ENCODE measurements at places on chromosomes 2 and 18.

DNA sequence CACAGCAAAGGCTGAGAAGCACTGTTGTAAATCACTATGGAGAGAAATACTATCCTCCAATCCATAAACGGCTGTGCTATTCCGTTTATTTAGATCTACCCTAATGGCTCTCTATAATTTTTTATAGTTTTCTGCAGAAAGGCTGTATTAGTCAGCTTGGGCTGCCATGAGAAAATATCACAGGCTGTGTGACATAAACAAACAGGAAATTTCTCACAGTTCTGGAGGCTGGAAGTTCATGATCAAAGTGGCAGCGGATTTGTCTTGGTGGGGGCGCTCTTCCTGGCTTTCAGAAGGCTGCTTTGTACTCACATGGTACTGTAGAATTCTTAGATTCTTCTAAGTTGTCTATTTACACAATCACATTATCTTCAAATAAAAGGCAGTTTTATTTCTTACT lies 44.1 kb downstream of the C1D start:
- DNase-seq = no peak

DNA sequence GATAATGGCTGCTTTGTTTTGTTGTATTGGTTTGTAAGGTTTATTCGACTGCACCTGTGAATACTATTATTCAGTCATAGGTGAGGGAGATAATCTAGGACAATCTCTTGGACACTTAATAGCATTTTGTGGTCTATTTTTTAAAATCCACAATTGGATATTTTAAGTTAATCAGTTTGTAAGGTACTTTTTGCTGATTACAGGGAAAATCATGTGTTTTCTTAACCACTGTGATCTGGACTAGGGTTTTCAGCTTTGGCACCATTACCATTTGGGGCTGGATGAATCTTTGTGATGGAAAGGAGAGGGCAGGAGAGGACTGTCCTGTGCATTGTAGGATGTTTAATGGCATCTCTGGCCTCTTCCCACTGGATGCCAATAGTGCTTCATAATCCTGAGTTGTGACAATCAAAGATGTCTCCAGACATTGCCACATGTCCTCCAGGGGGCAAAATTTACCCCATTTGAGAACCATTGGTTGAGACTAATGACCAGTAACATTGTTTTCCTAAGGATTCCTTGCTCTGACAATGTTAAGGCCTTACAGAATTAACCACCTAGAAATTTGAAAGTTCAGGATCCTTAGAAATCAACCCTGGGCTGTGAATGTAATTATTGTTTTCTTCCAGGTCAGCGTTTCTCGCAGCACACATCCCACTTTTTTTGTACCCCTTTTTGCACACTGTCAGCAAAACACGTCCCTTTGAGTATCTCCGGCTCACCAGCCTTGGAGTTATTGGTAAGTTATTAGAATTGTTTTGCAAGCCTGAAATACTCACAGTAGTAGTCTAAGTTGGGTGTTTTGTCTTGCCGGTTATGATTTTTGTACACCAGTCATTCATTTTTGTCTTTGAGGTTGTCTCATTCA lies 15.6 kb downstream of the CNOT9 start:
- no peak for DNase-seq

DNA sequence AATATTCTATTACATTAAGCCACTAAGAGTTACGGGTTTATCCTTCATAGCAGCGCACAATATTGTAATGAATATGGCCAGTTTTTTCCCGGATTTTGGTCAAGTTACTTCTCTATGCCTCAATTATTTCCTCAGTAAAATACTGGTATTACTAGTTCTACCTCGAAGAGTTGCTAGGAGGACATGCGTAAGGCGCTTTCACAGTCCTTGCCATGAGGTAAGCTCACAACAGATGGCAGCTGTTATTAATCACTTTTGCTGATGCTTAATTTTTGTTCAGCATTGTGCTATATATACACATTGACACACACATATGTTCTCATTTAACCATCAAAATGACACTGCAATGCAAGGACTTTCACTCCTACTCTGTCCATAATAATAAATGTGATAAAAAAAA lies 101.5 kb downstream of the SCG2 start:
- no peak for DNase-seq

- no peak for DNase-seq
Observed at GRCh38 chr2:190482451-190482850, 52.1 kb downstream of the NEMP2 start.

- DNase-seq = no peak
Observed at GRCh38 chr2:119531292-119531691, 7.0 kb upstream of the SCTR start.

DNA sequence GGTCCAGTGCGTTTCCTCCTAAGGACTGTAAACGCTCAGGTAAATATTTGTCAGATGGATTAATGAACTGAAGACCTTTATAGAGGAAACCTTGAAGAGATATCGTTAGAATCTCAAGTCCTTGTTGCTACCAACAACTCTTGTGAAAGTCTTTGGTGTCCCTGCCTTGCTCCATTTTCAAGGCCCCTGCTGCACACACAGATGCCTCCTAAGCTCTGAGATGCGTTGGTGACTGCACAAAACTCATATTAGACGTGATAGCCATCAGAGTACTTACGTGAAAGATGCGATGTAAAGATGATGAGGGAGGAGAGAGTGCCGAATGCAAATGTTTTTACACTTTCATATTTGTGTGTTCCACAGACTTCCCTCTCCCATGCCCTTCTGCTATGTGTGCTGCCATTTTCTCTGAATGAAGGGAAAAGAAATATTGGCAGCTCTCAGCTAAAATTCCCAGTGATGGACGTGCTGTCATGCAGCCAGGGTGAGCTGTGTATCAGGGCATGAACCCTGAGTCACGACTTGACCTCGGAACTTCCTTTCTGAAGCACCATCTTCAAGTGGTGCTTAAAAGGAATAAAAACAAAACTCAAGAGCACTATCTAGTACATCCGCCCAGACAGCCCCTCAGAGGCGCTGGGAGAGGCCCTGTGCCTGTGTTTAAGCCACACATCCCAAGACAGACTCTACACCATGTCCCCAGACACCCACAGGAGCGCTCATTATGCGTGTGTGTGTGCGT lies 117.4 kb downstream of the FAM210A start:
- no peak for DNase-seq

DNA sequence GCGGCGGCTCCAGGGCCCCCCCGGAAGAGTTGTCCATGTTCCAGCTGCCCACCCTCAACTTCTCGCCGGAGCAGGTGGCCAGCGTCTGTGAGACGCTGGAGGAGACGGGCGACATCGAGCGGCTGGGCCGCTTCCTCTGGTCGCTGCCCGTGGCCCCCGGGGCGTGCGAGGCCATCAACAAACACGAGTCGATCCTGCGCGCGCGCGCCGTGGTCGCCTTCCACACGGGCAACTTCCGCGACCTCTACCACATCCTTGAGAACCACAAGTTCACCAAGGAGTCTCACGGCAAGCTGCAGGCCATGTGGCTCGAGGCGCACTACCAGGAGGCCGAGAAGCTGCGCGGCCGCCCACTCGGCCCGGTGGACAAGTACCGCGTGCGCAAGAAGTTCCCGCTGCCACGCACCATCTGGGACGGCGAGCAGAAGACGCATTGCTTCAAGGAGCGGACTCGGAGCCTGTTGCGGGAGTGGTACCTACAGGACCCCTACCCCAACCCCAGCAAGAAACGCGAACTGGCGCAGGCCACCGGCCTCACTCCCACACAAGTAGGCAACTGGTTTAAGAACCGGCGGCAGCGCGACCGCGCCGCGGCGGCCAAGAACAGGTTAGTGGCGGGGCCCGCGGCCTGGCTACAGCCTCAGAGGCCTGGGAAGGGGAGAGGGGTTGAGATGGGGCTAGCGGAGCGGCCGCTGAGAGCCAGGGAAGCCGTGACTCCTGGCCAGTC lies 965 bp downstream of the SIX3 start:
- no peak for DNase-seq

GRCh38 chr2:144596073-144596871 lies 76.4 kb upstream of the ZEB2 start:
- DNase-seq = peak; percentile 5

GRCh38 chr18:58268849-58269248 lies 224.8 kb downstream of the NEDD4L start:
- DNase-seq = no peak

DNA sequence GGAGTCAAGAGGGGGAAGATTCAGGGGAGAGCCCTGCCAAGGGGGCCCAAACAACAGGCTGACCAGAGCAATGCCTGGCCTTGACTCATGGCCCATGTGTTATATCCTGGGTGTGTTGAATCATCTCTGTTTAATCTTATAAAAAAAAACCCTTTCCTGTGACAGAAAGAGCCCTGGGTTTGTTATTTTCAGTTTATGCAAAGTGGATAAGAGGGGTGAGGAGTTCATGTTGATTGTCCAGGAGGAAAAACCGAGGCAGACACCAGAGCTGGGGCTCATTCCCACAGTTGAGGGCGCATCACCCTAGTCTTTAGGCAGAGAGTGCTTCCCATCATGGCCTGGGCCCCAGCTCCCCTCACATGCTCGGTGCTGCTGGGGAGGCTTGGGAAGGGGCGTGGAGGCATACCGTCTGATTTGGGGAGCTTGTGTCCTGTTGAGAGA lies 30.9 kb upstream of the IL37 start:
- no peak for DNase-seq

DNA sequence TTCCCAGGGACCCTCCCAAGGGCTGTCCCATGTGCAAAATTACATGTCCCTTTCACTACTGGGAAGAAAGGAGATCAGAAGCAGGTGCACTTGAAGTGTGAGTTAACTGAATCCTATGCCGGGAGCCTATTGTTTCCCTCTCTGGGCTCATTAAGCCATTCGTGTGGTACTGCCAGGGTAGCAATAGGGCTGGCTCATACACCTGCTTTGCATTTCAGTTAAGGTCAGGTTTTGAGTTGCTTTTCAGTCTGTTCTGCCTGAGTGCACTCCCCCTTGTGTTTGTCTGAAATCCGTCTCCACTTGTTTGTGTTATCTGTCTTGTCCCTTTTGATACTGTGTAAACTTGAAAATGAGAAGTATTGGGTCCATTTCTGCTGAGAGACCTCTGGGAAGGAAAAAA lies 1232.6 kb upstream of the NRXN1 start:
- no peak for DNase-seq

- no peak for DNase-seq
Observed at GRCh38 chr2:230564805-230565779, 147.6 kb upstream of the CAB39 start.

- no peak for DNase-seq
Observed at GRCh38 chr2:45721150-45721549, 69.7 kb downstream of the PRKCE start.

- DNase-seq = no peak
Observed at GRCh38 chr18:67865400-67865799, 348.9 kb upstream of the DSEL start.

DNA sequence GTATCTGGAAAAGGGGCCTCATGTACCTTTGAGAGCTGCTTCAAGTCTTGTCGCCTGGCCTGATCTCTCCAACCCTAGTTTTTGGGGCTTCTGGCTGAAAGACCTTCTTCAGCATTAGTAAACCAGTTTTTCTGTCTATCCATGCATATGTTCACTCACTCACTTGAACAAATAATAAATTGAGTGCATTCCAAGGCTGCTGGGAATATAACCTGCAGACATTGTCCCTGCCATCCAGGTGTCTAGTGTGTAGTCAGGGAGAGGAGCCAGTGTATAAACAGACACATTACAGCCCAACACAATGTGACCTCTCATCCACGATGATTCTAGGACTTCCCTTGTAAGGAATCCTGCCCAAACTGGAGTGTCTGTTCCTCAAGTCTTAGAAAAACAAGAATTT lies 262.1 kb downstream of the PRKCE start:
- DNase-seq = no peak

- DNase-seq = no peak
Observed at GRCh38 chr18:10401930-10402329, 52.5 kb upstream of the APCDD1 start.

DNA sequence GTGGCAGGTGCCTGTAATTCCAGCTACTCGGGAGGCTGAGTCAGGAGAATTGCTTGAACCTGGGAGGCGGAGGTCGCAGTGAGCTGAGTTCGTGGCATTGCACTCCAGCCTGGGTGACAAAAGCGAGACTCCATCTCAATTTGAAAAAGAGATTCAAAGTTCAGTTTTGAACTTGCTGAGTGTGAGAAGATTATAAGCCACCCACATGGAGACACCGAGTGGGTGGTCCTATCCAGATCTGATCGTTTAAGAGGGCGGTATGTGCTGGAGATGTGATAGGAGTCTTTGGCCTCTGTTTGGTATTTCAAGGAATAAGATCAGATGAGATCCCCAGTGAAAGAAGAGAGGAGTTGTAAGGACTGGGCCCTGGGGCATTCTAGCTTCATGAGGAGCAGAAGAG lies 25.6 kb downstream of the RNF144A start:
- DNase-seq = no peak

DNA sequence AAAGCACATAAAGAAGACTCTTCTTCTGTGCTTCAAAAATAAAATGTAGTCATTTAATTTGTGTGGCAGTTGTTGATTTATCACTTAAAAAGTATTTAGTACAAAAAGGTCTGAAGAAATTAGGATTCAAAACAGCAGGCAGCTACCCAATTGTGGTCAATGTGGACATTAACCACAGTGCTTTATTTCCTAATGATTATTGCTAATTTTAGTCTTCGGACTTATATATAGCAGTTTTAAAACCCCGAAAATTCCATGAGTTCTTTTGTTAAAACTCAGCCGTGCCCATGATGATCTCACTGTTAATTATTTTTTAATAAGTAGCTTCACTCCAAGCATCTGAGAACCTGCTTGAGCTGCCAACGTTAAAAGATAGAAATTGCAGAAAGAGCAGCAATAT lies 594.3 kb downstream of the STK39 start:
- no peak for DNase-seq

- DNase-seq = no peak
Observed at GRCh38 chr2:190903693-190904450, 23.3 kb downstream of the GLS start.

GRCh38 chr2:108263401-108263800 lies 23.6 kb downstream of the SULT1C3 start:
- no peak for DNase-seq

GRCh38 chr2:59905731-59906130 lies 647.7 kb downstream of the BCL11A start:
- no peak for DNase-seq

GRCh38 chr2:174589334-174589733 lies 8.3 kb downstream of the WIPF1 start:
- no peak for DNase-seq

DNA sequence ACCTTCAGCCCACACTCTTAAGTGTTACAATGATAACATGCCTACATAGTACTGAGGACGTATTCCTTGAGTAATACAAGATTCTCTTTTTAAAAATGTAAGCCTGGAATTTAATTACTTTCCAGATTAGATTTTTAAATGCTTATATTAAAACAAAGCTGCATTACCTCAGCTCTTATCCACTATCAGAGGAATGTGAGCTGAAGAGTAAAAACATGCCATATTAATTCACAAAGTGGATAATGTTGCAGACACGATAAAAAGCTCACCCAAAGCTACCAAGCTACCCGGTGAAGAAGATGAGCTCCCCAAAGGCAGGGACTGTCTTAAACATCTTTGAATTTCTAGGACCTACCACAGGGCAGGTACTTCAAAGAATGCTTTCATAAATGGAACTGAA lies 107.8 kb downstream of the NOL10 start:
- no peak for DNase-seq

DNA sequence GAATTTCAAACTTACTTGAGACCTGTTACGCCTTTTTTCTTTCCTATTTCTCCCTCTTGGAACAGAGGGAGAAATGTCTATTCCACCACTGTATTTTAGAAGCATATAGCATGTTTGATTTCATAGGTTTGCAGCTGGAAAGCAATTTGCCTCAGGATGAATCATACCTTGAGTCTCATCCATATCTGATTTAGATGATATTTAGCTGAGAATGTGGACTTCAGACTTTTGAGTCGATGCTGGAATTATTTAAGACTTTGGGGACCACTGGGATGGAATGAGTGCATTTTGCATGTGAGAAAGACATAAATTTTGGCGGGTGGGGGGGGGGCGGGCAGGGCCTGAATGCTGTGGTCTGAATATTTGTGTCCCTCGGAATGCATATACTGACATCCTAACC lies 282.7 kb upstream of the STON1 start:
- DNase-seq = no peak

Measured in HuH-7.5 (cell line).